ENCODE measurements at places on chromosomes 4 and X.

- DNase-seq, result no peak
These were observed 433.2 kb downstream of the STIM2 start for GRCh38 chr4:27293831-27294230.

DNA sequence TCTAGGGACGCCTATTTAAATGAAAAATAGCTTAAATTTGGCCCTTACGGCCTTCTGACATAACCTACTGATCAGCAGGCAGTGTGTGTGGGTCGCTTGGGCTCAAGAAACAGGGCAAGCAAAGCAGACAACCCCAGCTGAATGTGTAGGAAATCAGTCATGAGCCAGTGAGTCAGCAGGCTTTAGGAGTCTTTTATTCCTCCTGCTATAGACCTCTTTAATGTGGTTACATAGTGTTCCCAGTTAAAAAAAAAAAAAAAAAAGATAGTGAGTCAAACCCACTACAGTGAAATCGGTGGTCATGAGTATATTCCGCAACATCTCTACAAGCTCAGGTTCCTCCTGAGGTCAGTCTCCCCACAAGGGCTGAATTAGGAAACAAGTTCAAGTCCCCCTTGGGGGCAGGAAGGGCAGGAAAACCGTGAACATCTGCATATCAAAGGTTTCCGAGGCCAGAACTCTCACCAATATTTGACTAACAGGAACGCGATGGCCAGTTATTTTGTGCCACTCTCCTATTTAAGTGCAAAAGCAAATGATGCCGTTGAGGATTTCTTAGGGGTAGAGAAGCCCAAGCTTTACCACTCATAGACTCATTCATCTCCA lies 32.7 kb downstream of the ACSL1 start:
- no peak for DNase-seq

DNA sequence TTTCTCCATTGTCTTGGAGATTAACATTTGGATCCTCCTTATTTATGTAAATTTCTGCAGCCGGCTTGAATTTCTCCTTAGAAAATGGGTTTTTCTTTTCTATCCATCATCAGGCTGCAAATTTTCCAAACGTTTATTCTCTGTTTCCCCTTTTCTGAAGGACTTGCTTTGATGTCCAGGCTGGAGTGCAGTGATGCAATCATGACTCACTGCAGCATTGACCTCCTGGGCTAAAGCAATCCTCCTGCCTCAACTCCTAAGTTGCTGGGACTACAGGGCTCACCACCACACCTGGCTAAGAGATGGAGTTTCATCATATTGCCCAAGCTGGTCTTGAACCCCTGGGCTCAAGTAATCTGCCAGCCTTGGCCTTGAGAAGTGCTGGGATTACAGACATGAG lies 144.0 kb upstream of the ZXDB start:
- no peak for DNase-seq

GRCh38 chr4:86101841-86102240 lies 258.0 kb downstream of the MAPK10 start:
- no peak for DNase-seq

- peak; percentile 69 for DNase-seq
These were observed 36.1 kb upstream of the IQSEC2 start for GRCh38 chrX:53317365-53318069.

GRCh38 chrX:149010853-149011224 lies 494.3 kb downstream of the IDS start:
- DNase-seq, result no peak

DNA sequence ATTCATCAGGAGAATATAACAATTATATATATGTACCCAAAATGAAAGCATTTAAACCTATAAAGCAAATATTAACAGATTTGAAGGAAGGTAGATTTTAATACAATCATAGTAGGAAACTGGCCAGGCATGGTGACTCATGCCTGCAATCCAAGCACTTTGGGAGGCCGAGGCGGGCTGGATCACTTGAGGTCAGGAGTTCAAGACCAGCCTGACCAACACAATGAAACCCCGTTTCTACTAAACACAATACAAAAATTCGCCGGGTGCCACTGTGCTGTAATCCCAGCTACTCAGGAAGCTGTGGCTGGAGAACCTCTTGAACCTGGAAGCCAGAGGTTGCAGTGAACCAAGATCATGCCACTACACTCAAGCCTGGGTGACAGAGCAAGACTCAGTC lies 118.3 kb downstream of the KCNIP4 start:
- no peak for DNase-seq

GRCh38 chr4:40564815-40565483 lies 64.7 kb downstream of the RBM47 start:
- no peak for DNase-seq

- no peak for DNase-seq
These were observed 93.6 kb upstream of the PTPN13 start for GRCh38 chr4:86500527-86500926.

DNA sequence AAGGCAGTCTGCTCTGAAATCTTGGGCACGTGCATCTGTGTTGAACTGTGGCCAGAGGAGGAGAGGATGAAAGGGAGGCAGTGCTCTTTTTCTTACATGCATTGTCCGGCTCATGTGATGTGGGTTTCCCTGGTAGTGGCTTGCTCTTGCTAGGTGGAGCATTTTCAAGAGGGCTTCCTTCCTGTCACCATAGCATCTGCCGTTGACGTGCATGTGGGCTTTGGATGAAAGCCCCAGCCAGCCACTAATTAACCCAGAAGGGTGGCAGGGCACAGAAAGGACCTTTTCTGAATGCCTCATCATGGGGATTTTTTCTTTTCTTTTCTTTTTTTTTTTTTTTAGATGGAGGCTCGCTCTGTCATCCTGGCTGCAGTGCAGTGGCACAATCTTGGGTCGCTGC lies 121.3 kb downstream of the GPR143 start:
- DNase-seq, result peak; percentile 21

GRCh38 chr4:147488556-147488955 lies 7.7 kb downstream of the EDNRA start:
- no peak for DNase-seq

DNA sequence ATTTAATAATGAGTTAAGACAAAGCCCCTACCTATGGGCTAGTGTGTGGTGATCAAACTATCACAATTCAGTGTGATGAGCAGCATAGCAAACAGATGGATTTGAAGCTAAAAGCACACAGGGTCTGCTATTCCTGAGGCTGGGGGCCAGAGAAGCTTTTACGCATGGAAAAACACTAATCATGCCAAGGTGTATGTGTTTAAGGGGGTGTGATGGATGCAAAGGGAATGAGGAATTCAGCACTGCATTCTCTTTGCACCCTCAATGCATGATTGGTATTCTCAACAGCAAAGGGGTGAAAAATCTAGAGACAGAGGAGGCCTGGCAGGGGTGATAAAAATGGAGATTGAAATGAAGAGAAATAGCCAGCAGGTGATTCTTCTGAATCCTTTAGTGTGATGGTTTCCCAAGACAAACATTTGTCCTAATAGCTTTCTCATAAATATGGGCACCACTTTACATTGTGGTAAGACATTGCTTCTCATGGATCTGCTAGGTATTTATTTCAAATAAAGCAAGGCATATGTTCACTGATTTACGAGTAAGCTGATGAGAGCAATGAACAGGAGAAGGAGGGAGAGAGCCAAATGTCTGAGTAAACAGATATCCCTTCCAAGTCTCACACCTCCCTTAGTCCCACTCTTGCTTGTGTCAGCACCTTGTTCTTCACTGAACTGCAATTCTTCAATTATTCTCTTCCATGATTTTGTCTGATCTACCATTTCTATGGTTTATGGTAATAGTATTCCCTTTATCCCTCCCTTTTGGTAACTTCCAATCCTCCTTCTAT lies 15.7 kb downstream of the C1QTNF7 start:
- no peak for DNase-seq

- DNase-seq, result no peak
These were observed 141.9 kb downstream of the SLIT2 start for GRCh38 chr4:20393486-20394100.

DNA sequence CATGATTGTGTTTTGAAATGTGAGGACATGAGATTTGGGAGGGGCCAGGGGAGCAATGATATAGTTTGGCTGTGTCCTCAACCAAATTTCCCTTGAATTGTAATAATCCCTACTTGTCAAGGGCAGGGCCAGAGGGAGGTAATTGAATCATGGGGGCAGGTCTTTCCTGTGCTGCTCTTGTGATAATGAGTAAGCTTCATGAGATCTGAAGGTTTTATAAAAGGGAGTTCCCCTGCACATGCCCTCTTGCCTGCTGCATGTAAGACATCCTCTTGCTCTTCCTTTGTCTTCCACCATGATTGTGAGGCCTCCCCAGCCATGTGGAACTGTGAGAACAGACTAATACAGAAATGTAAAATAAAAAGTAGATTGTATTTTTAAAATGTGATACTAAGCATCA lies 1294.9 kb downstream of the ADGRL3 start:
- no peak for DNase-seq

- no peak for DNase-seq
These were observed 409.2 kb upstream of the FGF13 start for GRCh38 chrX:139120760-139121159.

- DNase-seq, result no peak
These were observed 9.3 kb upstream of the SMIM20 start for GRCh38 chr4:25904748-25905082.

GRCh38 chrX:68989865-68990606 lies 161.2 kb downstream of the EFNB1 start:
- no peak for DNase-seq

- no peak for DNase-seq
These were observed 8.8 kb downstream of the ACSL1 start for GRCh38 chr4:184816962-184817361.

DNA sequence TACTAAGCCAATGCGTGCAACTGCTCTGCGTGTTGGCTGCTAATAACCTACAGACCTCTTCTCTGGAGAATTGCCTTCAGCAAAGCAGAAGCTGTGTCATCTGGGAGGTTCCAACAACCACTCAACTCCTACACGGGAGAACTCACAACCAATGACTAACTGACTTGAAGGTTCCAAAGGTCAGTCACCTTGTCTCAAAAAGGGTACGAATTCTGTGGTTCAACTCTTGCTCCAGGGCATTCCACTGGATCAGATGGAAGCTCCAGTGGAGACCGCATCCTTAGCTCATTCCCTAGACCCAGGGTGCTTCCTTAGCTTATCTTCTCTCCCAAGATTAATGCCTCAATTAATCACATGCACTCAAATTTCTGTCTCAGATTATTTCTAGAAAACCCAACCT lies 222.7 kb downstream of the CHIC2 start:
- no peak for DNase-seq

DNA sequence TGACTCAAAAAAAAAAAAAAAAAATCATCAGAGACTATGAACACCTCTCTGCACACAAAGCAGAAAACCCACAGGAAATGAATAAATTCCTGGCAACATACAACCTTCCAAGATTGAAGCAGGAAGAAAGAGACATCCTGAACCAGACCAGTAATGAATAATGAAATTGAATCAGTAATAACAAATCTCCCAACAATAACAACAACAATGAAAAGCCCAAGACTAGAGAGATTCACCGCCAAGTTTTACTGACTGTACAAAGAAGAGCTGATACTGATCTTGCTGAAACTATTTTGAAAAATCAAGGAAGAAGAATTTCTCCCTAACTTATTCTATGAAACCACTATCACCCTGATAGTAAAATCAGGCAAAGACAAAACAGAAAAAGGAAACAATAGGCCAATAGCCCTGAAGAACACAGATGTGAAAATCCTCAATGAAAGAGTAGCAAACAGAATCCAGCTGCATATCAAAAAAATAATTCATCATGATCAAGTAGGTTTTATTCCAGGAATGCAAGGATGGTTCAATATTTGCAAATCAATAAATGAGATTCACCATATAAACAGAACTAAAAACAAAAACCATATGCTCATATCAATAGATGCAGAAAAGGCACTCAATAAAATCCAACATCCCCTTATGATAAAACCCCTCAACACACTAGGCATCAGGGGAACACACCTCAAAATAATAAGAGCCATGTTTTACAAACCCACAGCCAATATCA lies 31.0 kb upstream of the PLK4 start:
- DNase-seq, result no peak

GRCh38 chr4:111943796-111944203 lies 201.5 kb upstream of the FAM241A start:
- no peak for DNase-seq

DNA sequence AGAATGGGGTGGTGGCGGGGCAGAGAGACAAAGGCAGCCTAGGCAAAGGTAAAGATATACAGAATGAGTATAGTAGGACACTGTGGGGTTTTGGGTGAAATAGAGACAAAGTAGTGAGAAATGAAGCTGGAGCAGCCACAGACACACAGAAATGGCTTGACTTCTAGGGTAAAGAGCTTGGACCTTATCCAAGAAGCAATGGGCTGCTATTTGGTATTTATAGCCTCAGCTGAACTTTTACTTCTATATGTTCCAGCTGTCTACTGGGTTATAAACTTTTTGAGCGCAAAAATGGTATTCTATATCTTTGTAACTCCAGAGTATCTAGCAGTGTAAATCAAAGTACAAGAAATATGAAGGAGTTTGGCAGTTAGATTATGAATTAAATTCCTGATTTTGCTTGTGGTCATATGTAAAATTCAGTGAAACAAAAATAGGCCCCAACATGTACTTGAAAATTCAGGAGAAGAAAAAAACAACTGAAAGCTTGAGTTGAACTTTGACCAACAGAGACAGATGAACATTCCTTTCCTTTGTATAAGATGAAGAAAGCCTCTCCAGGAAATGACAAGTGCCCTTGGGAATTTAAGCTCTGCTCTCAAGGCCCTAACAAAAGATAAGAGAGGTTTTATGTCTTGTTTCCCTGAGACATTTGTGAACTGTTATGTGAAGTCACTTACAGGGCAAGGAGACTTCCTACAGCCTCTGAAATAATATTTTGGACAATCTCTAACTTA lies 354.1 kb downstream of the CHIC1 start:
- DNase-seq, result no peak

GRCh38 chr4:177163532-177163931 lies 146.1 kb upstream of the NEIL3 start:
- DNase-seq, result no peak

- no peak for DNase-seq
These were observed 10.8 kb upstream of the C4orf54 start for GRCh38 chr4:99668472-99668871.

GRCh38 chr4:76962406-76963130 lies 13.0 kb downstream of the SEPTIN11 start:
- no peak for DNase-seq

DNA sequence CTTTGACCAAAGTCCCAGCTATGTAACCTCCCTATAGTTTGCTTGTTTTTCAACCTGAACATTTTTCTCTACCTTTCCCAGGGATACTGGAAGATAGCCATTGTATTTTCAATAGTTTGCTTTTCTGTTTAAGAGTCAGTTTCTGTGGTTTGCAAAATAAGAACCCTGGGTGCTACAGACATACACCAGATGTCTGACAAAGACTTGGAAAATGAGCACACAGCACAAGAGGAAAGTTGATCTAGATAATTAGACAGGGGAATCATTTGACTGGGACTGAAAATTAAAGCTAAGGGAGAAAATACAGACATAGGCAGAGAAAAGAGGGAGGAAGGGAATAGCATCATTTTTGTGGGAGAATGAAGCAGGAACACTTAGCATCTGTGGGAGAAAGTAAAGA lies 218.3 kb upstream of the CNKSR2 start:
- DNase-seq, result no peak

GRCh38 chr4:158775091-158775651 lies 6.3 kb downstream of the FNIP2 start:
- DNase-seq, result no peak
